Vagina (tissue), 2 donors: ENCODE measurements at places on chromosomes 12 and 14.

DNA sequence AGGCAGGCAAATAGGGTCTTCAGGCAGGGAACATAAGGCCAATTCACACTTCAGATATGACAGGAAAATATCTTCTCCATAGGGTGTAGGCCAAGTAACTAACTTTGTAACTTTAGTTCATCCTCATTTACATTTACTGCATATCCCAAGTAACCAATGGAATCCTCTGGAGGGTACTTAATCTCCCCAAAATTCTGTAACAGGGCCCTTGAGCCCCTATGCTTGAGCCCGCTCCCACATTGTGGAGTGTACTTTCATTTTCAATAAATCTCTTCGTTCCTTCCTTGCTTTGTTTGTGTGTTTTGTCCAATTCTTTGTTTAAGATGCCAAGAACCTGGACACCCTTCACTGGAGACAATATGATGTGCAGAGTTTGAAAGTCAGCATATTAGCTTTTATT is 45.3 kb downstream of the FSCB start:
- no peak for DNase-seq

DNA sequence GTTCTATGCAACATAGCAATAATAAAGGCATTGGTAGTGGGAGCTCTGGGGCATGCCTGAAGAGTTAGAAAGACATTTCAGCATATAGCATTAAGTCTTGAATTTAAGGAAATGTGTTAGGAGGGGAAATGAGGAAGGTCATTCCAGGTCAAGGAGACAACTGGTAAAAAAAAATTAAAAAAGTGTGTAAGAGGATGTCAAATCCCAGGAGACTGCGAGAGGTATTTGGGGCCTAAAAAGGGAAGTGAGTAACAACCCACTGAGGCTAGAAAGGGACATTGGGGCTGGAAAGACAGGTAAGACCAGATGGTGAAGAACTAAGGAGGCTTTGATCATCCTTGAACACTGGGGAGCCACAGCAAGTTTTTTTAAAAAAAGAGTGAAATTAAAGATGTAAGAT is 152.9 kb downstream of the SLC25A21 start:
- DNase-seq: no peak

GRCh38 chr12:49882851-49883464 is 20.7 kb downstream of the FAIM2 start:
- no peak for DNase-seq

- DNase-seq: no peak
These were observed 69.7 kb upstream of the CCND2 start for GRCh38 chr12:4203772-4204376.

DNA sequence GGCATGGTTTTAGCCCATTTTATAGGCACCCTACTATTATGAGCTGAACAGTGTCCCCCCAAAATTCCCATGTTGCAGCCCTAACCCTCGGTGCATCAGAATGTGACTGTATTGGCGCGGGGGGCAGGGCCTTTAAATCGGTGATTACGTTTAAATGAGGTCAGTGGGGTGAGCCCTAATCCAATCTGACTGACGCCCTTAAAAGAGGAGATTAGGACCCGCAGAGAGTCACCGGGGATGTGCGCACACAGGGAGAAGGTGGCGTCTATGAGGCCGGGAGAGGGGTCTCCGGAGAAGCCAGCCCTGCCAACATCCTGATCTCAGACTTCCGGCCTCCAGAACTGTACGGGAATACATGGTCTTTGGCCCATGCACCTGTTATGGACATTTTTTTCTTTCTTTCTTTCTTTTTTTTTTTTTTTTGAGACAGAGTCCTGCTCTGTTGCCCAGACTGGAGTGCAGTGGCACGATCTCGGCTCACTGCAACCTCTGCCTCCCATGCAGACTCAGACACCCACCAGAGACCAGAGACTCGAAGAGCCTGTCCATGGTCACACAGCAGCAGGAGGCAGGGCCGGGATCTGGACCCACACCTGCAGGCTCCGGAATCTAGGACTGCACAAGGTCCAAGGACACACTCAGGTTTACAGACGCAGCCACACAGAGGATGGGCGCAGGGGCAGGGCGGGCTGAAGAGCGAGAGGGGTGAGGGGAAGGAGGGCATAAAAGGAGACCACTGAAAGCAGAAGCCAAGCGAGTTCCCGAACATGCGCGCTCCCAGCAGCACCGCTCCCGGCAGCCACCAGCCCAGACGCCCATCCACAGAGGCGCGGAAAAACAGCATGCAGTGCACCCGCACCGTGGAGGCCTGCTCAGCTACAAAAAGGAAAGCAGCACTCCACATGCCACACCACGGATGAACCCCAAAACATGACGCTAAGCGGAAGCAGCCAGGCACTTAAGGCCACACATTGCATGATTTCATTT is 19.0 kb downstream of the SCARB1 start:
- DNase-seq: no peak

DNA sequence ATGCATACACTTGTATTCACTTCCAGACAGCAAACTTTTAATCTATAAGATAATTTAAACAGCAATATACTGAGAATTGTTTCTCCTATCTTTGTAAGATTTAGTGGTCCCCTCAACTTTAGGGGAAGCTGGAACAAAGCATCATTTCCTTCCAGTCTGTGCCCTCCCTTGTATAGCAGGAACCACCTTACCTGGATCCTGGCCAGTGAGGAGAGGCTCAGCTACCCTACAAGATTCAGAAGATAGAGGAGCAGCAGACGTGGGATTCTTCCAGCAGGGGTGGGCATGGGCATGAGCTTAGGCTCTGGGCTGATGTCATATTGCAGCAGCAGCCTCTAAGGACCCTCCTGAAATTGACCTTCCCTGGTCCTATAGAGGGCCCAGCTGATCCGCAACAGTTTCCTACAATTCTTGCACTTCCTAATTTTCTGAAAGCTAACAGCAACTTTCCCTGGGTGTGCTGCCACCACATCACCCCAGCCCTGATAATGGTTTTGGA is 21.3 kb downstream of the MOK start:
- DNase-seq: no peak

GRCh38 chr12:126061777-126062176 is 996.5 kb downstream of the AACS start:
- no peak for DNase-seq

GRCh38 chr12:68042212-68042699 is 53.0 kb downstream of the IFNG-AS1 start:
- DNase-seq: no peak

DNA sequence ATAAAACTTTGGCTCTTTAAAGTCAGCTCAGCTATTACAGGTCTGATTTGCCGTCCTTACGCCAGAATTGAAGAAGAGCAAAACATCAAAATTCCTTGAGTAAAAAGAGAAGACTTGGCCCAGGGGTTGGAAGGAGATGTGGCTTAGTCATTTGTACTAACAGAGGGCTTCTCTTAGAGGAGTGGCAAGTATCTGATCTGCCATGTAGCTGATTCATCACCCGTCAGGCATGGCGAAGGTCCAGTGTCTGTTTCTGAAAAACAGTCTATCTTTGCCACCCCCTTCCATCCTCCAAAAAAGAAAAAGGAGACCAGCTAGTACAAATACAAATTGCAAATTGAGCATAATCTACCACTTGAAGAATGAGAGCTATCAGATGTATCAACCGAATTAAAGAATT is 91.9 kb downstream of the RAD52 start:
- DNase-seq: no peak

- no peak for DNase-seq
These were observed 7.3 kb downstream of the GNG2 start for GRCh38 chr14:51867741-51868140.

DNA sequence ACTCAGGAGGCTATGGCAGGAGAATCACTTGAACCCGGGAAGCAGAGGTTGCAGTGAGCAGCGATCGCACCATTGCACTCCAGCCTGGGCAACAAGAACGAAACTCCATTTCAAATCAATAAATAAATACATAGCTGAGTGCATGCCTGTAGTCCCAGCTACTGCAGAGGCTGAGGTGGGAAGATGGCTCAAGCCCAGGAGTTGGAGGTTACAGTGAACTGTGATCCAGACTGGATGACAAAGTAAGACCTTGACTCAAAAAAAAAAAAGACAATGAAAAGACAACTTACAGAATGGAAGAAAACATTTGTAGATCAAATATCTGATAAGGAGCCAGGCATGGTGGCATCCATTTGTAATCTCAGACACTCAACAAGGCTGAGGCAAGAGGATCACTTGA is 27.6 kb downstream of the ZFYVE1 start:
- DNase-seq: no peak

DNA sequence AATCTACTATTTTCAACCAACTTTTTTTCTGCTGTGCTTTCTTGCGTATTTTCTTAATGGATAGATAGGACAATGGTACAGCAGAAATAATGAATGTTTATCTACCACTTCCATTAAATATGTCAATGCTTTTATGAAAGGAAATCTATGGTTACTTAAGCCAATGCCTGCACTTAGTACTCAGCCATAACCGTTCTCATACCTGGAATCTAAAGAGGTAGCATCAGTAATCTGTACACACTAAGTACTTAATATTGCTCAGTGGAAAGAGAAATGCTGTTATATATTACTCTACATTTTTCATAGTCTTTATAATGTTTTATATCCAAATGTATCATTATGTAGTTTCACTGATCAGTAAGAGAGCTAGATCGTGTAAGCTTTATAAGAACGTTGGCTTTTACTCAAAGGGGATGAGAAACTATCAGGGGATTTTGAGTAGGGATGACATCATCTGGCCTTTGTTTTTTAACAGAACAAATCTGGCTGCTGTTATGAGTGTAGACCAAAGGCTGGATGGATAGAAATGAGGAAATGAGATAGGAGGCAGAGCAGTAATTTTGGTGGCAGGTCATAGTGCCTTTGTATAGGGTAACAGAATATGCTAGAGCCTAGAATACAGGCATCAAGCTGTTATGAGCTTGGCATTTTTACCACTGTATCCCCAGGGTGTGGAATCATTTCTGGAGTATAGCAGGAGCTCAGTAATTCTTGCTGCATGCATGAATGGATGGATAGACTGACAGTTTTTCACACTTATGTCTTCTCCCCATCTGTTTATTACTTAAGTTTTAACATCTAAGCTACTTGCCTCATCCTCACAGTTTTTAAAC is 34.0 kb downstream of the ALG10B start:
- no peak for DNase-seq

- DNase-seq: no peak
These were observed 272.1 kb downstream of the LRIG3 start for GRCh38 chr12:58648176-58648575.

- DNase-seq: no peak
These were observed 10.2 kb upstream of the SLC17A8 start for GRCh38 chr12:100346660-100347059.

- no peak for DNase-seq
These were observed 1164.0 kb downstream of the TMEM121 start for GRCh38 chr14:106690333-106690891.

GRCh38 chr14:50773632-50774541 is 57.1 kb downstream of the NIN start:
- no peak for DNase-seq

DNA sequence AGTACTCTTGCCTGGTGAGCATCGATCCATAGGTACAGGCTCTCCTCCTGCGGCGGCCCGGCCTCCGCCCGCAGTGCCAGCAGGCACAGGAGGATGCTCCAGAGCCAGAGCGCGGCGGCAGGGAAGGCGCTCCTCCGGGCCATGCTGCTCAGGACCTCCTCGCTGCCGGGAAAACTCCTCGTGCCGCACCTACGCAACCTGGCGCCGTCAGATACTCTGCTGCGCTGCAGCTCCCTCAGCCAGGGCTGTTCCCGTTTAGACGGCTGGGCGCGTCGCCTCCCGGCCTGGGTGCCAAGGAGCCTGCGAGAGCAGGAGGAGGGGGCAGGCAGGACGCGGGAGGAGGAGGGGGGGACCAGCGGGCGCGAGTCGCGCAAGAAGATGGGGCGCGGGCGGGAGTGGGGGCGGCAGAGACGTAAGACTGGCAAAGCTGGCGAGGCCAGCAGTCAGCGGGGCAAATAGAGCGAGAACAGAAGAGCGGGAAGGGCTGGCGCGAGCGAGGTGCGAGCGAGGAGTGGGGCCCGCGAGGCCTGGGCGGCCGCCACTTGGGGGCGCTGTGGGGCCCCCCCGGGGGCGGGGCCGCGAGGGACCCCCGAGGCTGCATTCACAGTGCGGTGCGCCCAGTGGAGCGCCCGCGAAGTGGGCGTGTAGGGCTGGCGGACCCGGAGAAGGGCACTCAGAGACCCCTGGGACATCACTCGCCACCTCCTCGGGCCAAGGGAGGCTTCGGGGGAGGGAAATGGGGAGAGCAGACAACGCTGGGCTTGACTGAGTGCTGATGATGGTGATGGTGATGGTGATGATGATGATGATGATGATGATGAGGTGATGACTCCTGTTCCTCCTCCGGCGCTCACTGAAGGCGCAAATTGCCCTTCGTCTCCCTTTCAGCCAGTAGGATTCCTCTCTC is at the start of gene WIF1:
WIF1 (minus strand) TSS at position 257 of the 907 bp plus-strand sequence; CDS start at position 143, 114 bp downstream.
- DNase-seq: no peak

DNA sequence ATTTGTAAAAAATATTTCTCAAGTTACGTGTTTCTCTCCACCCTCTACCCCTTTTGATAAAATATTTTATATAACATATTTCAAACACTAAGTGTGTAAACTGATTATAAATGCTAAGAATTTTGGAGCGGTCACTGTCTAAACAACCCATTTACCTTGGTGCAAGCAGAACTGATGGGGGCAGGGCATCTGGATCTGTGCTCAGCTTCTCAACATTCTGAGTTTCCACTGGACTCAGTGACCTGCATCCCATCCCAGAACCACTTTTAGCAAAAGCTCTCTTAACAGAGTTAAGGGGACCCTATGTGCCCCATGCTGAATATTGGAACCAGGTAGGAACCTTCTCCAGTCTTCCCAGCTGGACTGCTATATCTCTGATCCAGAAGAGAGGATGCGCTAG is 53.5 kb downstream of the CKAP4 start:
- no peak for DNase-seq

DNA sequence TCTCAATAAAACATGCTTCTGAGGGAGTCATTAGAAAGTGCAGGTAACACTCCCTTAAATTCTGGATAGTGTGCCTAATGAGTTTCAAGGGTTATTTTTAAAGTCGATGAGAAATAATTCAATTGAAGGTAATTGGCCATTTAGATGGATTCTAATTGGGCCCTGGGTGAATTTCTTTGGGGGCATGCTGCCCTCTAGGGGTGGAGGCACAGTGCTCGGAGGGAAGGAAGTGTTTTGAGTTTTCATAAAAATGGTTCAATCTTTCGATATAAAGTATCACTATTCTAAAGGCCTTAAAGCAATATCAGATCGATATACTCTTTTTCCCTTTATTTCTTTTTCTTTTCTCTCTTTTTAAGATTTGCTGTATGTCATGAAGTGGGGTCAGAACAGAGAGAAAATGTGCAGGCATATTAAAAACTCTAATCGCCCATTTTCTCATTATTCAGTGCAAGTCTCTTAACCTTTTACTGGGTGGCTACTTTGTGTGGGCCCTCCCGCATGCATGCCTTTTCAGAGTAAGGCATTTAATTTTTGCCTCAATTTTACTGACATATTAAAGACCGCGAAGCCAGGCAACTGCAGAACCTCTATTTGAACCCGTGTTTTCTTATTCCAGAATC is 25.5 kb downstream of the NKX2-8 start:
- DNase-seq: no peak

DNA sequence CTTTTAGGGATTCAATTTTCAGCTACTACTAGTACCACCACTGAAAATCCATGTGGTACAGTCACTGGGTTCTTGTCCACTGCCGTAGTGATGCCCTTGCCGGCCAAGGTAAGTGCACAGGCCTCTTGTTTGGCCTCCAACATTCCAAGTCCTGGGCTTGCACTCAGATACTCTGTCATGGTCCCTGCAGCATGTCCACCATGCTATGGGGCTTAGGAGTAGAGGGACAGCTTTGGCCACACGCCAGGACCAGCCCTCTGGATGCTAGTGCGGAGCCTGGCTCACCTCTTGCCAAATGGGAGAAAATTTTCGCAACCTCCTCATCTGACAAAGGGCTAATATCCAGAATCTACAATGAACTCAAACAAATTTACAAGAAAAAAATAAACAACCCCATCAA is 38.6 kb upstream of the APPL2 start:
- no peak for DNase-seq

- no peak for DNase-seq
These were observed 134.7 kb downstream of the FGD4 start for GRCh38 chr12:32533971-32534590.
